ENCODE measurements at places on chromosomes 5 and 9. TPM values are rescaled to one million over a fixed set of nuclear protein-coding genes. Genes with fewer than 3 reads are reported as not detected.

The PCDHB3 gene
- not detected for total RNA-seq

The FASTKD3 gene
- 10.5 TPM for total RNA-seq

The PCDHA5 gene
- total RNA-seq: not detected

GRCh38 chr9:107270082-107270481 lies 13.0 kb upstream of the RAD23B start:
- peaks cover 34% of the 10 kb centered on the region for H3K27me3 ChIP-seq
- H3K27ac ChIP-seq: no peak overlapping the region
- H3K36me3 ChIP-seq: no peaks in the 10 kb centered on the region
- no peak overlapping the region for H3K4me3 ChIP-seq
- peaks cover 17% of the 10 kb centered on the region for H3K4me1 ChIP-seq

DNA sequence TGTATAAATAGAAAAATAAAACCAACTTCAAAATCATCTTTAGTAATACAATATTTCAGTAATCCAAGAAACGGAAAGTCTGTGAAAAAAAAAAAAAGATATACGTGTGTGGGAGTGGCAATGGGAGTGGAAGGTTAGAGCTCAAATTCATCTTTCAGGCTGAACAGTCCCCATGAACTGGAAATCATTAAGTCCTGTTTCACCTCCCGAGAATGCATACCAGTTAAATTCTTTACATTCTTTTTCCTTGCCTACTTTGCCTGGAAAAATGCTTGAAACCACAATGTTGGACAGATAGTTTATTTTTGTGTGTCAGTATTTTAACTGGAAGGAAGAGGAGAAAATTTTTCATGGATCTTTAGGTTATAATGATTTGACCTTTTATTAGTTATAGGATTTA lies 166.8 kb downstream of the MUSK start:
- no peaks in the 10 kb centered on the region for H3K36me3 ChIP-seq
- H3K27me3 ChIP-seq: no peaks in the 10 kb centered on the region
- no peak overlapping the region for H3K4me3 ChIP-seq
- no peaks in the 10 kb centered on the region for H3K4me1 ChIP-seq
- no peak for DNase-seq
- H3K27ac ChIP-seq: no peak overlapping the region

All from activated CD8-positive, alpha-beta memory T cell treated with anti-CD3 and anti-CD28 coated beads, Interleukin-2, amount 10 ng/mL, durations not matched to agents 7 days and 5 days (primary cell).